T-helper 1 cell (primary cell): ENCODE measurements at places on chromosomes 6 and 20.

GRCh38 chr6:154428897-154429296, 72.3 kb upstream of the IPCEF1 start:
- no peak for DNase-seq

DNA sequence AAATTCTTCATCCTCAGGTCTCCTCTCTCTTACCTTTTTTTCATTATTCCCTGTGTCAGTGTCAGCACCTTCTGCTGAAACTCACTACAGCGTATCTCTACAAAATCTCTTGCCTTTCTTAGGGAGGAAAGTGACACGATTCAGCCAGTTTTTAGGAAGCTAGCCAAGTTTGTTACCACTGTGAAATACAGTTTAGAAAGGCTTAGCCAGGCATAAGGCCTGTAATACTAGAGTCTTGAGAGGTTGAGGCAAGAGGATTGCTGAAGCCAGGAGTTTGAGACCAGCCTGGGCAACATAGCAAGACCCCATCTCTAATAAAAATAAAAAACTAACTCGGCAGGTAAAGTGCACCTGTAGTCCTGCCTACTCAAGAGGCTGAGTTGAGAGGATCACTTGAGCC, 16.7 kb downstream of the TAB2 start:
- DNase-seq = no peak

GRCh38 chr6:148464319-148465010, 121.8 kb downstream of the SASH1 start:
- peak; percentile 5 for DNase-seq

- DNase-seq = no peak
Measured at GRCh38 chr6:99589290-99589672, 17.4 kb upstream of the PRDM13 start.

- no peak for DNase-seq
Measured at GRCh38 chr6:16108921-16109658, 19.8 kb upstream of the MYLIP start.

GRCh38 chr6:5055118-5055517, 30.0 kb upstream of the PPP1R3G start:
- no peak for DNase-seq

- no peak for DNase-seq
Measured at GRCh38 chr6:30935018-30935417, 3.0 kb upstream of the SFTA2 start.

DNA sequence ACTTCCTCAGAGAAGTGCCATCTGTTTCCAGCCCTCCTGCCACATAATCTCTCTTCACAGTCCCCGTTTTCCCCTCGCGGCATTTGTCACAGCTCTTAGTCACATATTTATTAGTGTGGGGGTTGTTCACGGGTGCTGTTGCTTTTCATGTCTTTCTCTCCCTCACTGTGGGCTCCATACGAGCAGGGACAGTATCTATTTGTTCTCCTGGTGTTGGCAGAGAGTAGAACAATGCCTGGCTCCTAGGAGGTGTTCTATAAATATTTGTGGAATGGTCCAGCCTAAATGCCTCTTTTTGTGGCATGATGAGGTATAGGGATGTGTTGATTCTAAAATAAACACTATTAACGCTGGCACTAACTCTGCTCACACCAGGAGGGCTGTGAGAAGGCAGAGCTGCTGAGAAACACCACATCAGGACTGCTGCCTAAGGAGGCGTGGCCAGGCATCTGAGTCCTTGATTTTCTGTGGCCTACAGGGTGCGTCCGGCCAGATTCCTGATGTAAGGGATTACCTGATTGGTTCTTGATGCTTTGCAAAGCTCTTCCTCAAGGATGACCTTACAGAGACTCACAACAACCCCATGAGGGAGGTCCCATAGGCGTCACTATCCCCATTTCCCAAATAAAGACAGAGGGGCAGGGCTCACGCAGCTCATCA, 219.8 kb upstream of the ARID1B start:
- DNase-seq = no peak

- no peak for DNase-seq
Measured at GRCh38 chr6:169188475-169188874, 65.2 kb downstream of the THBS2 start.

- DNase-seq = no peak
Measured at GRCh38 chr6:74182992-74183391, 487.0 kb downstream of the CD109 start.

DNA sequence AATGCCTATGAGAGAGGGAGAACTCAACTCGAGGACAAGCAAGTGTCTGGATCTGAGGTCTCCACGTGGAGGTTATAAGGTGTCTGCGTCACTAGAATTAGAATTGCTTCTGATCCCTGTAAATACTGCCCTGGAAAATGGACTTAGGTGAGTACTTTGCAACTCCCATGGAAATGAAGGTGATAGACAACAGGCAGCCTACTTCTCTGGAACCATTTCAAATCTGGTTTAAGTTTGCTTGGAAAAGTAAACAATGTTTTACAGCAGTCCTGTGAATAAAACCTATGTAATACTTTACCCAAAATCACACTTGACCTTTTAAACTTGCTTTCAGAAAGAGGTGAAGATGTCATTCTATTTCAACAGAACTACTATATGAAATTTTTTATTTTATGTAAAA, 70.1 kb upstream of the TENT5A start:
- DNase-seq = no peak

DNA sequence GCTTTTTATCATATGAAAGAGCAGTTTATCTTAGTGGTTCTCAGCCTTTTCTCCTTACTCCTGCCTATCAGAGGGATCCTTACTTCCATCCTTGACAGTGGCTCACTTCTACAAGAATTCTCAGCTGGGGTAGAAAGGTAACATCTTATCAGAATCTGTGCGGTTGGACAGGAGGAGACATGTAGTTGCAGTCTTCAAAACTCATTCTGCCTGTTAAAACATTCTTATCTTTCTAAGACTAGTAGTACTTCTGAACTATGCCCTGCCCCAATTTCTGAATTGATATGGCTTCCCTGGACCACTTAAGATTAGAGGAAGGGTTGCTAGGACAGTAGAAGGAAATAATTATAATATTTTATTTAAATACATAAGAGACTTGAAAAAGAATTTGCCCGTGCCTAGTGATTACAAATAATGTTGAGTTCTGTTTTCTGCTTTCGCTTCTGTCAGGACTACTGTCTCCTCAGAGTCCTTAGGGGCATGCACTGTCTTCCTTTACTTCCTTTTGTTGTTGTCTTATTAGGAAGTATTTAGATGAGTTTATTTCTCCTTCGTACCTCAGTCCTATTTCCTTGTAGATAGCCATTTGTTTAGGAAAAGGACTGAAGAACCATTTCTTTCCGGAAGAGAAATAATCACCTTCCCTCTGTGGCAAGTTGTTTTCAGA, 24.9 kb downstream of the BLTP3A start:
- no peak for DNase-seq

GRCh38 chr20:53298260-53298659, 295.4 kb downstream of the ZNF217 start:
- no peak for DNase-seq

GRCh38 chr6:154289818-154290508, 66.6 kb downstream of the IPCEF1 start:
- DNase-seq = no peak

DNA sequence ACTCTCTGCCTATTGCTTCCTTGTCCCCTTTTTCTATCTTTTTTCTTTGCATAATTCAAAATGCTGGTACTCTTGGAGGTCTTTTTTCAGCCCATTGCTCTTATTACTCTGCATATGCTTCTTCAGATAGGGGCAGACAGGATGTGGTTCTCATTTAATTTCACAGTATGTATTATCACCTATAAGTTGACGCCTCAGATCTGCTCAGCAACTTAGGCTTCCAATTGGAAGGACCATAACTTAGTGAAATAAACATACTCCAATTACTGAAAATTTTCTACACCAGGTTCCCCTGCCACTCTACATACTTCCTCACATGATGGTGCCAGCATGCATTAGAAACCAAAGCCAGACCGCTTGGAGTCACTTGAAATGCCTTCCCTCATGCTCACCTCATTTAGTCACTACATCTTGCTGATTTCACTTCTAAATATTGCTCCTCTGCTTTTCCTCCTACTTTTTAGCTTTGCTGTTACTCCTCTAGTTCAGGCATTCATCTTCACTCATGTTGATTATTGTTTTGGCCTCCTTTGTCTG, 34.5 kb upstream of the AHI1 start:
- DNase-seq = no peak

GRCh38 chr6:69948479-69949114, 82.2 kb downstream of the COL19A1 start:
- peak; percentile 1 for DNase-seq

DNA sequence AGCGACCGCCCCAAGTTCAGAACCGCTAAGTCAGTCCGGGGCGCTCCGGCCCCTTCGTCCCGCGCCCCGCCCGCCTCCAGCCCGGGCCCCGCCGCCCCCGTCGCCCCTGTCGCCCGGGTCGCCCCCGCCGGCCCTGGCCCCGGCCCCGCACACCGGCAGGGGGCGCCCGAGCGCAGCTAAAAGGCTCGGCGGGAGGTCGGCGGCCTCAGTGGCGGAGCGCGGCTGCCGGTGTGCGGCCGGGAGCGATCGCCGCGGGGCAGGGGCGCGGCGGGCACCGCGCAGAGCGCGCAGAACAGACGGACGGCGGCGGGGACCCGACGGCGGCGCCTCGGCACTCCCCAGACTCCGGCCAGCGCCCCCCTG, at the start of gene FNDC1:
TSS of gene FNDC1 (plus strand) at position 208 of the 363 bp plus-strand sequence. CDS start 197 bp downstream, outside the sequence.
- DNase-seq = peak; percentile 41

DNA sequence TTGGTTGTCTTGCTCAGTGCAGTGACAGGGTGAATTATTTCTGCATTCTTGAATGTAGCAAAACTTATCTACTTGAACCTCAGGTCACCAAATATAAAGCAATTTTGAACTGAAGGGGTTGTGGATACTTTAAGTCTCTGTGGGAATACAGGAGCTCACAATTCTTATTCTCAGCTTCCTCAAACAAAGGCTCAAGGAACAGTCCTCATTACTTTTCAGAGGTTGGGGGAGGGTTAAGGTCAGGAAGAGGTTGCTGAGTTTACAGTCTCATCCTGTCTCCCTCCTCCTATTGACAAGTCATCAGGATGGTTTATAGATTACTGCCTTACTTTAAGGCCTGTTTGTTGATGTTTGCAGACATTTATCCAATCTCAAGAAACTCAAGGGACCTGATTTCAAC, 143.6 kb upstream of the SPACA1 start:
- no peak for DNase-seq

DNA sequence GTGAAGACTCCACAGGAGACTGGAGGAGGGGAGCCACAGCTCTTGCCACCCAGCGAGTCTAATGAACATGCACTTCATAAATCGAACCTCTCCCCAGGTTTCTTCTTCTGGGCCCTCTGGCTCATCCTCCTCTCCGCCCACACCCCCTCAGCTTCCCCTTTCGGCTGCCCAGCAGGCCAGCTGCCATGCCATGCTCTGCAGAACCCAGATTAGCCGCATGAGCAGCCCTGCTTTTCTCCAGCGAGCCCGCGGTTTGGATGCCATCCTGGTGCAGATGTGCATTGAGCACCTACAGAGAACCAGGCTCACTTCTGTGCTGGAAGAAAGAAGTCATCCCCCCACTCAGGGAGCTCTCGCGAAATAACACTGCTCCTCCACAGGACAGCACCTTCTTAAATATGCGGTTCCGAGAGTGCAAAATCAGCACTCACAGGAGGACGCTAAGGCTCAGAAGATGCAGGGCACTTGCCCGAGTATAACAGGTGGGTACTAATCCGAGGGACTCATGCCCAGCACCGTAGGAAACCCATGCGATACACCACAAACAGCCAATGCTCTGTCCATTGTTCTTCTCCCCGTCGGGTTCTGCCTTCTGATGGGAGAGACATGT, 143.0 kb upstream of the THBS2 start:
- no peak for DNase-seq

DNA sequence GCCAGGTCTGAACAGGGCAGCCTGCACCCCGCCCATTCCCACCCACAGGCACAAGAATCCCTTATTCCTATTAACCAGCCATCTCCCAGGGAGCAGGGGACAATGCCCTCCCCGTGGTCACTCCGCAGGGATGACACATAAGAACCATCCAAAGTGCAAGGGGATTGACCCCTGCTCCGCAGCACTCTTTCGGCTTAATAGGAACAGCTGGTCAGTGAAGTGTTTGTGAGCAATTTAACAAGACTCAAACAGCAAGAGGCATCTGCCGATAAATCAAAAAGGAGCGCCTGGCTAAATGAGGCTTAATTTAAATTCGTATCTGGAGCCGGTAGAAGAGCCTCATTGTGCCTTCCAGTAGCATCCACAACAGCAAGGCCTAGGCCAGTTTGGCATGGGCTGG, 389.4 kb downstream of the RNGTT start:
- DNase-seq = no peak

GRCh38 chr6:143107440-143107839, 46.8 kb downstream of the AIG1 start:
- DNase-seq = no peak

DNA sequence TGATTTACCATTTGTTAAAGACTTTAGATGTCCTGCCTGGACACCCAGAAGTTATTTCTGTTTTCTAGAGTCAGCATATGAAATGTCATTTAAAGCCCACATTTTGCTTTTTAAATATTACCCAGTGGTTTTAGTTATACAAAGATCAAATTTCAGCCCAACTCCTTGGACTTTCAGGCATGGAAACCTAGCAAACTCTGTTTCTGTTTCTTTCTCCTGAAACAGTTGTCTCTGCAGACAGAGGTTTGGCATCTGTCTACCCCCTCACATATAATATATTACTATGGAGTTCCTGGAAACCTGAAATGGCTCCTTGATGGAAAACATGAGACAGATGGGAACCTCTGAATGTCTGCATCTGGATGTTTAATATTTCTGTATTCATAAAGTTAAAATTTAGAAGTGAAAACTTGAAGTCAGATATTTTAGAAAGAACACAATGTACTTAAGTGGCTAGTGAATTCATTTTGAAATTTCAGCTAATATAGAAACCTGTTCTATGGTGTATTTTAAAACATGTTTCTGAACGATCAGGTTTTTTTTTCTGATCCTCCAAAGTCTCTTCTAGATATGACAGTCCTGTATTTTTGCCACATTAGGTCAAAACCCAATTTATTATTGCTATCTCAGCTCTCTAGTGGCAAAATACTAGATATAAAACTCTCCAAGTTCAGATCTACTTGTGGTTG, 743.3 kb downstream of the CD109 start:
- DNase-seq = no peak

DNA sequence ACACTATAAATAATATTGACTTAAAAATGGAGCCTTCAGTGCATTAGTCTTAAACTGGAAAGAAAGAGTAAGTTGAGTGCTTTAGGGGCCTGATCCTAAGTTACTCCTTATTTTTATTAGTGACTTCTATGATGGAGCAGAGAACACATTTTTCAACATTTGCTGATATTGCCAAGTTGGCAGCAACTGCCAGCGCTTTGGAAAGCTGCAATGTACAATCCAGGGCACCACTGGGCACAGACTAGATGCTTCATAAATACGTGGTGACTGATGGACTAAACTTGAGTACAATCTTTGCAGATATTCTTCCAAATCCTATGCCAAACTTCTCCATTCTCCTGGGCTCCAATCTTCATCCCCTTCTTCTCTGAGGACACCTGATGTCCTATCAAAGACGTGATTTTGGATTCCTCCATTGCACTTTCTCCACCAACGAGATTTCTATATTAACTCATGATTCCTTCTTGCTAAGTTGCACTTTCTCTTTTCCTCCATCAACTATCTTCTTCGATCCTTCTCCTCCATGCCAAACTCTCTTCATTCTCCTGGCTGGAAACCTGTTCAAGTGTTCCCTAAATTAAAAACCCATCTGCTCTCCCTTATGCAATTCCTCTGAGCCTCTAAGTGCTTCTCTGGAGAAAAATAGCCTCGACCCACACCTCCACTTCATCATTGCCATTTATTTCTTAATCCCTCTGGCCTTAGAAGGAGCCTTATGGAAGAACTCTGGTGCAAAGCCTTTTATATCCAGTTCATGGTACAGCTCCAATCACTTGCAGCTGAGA, 28.5 kb upstream of the PAK5 start:
- DNase-seq = no peak

GRCh38 chr6:118574051-118574865, 26.2 kb downstream of the PLN start:
- DNase-seq = no peak

- no peak for DNase-seq
Measured at GRCh38 chr6:42301986-42302385, 84.3 kb upstream of the MRPS10 start.
